NCI-H1092 treated with DMSO at 0.1 percent for 48 hours (cell line): ENCODE measurements at places on chromosomes 11 and 22.

GRCh38 chr11:105040703-105041102 is 4.4 kb downstream of the CARD16 start:
- DNase-seq = no peak

GRCh38 chr11:105701098-105701497 is 91.2 kb downstream of the GRIA4 start:
- DNase-seq = no peak

- peak; percentile 11 for DNase-seq
Measured at GRCh38 chr11:2700415-2701211, 819 bp upstream of the KCNQ1OT1 start.

DNA sequence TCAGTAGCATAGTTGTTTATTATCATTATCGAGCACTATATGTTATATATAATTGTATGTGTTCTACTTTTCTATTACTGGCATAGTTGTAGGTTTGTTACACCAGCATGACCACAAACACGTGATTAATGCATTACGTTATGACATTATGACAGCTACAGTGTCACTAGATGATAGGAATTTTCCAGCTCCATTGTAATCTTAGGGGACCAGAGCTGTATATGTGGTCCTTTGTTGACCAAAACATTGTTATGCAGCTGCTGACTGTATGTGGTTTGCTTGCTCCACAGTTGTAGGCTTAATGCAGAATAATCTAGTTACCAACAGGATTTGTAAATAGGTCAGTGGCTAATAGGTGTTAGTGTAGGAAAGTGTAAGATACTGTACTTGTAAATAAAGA is 66.1 kb downstream of the HSD17B12 start:
- no peak for DNase-seq

DNA sequence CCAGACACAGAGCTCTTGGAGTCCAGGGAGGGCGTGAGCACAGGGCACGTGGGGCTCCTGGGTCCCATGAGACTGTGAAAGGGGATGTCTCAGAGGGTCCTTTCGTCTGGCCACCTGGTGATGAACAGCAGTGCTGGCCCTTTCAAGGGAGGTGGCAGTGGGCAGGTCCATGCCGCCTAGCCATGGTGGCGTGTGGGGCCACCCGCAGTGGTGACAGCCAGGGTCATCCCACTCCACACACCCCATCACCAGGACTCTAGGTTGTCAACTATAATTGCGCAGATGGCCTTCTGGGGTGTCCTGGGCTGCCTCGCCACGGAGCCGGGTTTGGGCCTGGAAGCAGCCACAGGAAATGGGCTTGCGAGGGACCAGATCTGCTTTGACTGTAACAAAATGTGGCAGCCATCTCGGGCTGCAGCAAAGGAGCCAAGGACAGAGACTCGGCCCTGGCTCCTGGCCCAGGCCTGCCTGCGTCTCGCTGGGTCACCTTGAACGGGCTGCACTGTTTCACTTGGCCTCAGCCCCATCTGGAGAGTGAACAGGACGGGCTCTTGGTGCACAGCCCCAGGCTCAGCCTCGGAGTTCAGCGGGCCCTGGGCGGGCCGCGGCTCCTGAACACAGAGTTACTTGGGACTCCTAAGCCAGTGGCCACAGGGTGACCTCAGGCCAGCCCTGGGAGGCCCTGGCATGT is 1350.5 kb downstream of the BRD1 start:
- no peak for DNase-seq

DNA sequence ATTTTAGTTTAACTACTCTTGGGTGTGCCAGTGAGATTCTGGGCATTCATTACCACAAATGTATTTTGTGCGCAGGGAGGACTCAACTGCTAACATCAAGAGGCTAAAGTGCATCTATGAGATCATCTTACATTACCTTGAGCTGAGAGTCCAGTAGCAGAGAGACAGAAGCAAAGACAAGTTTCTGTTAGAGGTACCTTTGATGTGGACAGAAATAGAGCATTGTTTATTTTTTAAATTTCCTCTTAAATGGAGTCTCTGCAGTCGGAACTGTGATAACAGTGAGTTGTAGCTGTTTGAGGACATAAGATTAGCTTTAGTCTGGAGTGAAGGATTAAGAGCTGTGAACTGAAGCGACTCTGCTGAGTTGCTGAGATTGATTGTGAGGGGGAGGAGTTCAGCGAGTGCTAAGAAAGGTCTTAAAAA is 297.0 kb downstream of the CADM1 start:
- DNase-seq = no peak

DNA sequence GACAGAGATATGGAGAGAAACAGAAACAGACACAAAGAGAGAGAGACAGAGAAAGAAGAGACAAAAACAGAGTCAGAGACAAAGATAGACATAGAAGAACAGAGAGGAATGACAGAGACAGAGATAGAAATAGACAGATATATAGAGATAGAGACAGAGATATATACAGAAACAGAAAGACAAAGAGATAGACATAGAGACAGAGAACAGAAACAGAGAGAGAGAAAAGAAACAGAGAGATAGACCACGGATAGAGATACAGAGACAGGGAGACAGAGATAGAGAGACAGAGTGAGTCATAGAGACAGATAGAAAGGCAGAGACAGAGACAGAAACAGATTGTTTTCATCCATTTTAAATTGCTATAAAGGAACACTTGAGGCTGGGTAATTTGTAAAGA is 12.3 kb upstream of the MPEG1 start:
- DNase-seq = no peak

GRCh38 chr22:34973926-34974325 is 92.0 kb upstream of the ISX start:
- DNase-seq = no peak

- DNase-seq = no peak
Measured at GRCh38 chr11:113728814-113729213, 22.7 kb upstream of the TMPRSS5 start.

DNA sequence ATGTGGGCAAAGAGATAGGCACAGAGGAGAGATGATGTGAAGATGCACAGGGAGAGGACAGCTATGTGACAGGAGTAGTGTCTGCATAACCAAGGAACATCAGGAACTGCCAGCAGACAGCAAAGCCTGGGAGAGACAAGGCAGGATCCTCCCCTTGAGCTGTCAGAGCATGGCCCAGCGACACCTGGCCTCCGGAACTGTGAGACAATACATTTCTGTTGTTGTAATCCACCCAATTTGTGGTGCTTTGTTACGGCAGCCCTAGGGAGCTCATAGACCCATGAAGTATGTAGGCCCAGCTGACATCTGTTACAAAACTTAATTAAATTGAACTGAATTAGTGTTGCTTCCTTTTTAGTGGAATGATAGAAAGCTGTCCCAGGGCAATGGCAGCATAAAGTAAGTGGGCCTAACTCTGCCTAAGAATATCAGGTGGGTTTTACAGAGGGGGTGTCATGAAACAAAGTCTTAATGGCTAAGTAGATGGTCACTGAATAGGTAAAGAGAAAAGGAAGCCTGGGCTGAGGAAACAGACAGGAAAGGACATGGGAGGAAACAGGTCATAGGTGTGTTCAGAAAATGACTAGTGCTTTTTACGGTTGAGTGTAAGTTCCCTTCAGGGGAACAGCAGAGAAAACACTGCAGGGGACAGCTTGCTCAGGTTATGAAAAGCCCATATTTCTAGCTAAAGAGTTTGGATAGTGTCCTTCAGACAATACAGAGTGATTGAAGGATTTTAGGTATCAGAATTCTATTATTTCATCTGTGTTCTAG is 24.8 kb downstream of the RASSF10 start:
- DNase-seq = no peak

GRCh38 chr11:122246874-122247273 is 130.9 kb upstream of the BLID start:
- DNase-seq = no peak

DNA sequence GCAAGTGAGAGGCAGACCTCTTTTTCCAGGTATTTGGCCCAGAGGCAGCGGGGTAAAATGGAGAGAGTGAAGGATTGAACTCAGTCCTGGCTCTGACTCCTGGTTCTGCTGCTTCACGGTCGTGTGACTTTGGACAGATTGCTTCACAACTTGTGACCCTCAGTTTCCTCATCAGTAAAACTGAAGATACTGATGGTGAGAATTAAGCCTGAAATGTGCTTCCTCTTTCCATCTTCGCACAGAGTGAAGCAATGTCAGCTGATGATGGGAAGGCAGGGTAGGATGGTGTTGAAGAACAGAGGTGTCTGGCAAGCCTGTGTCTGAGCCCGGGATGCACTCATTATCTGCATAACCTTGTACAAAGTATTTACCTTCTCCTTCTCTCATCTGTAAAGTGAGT is 59.0 kb downstream of the UBASH3B start:
- no peak for DNase-seq

- DNase-seq = no peak
Measured at GRCh38 chr11:111718436-111718835, 47.8 kb downstream of the PPP2R1B start.

DNA sequence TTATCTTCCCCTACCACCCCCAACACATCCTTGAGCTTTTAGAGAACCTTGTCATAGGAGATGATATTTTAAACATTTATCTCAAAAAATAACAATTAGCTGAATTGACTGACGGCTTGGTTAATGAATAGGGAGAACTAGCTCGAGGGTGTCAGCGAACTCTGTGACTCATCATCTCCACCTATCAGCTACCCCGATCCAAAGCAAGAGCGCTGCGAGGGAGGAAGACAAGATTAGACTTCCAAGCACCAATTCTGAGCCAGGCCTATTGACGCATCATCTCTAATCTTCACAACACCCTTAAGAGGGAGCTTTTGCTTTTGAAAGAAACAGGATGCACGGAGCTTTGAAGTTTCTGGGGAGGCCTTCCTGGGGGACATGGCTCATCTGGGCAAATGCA is 51.0 kb upstream of the GALNT18 start:
- DNase-seq = no peak

DNA sequence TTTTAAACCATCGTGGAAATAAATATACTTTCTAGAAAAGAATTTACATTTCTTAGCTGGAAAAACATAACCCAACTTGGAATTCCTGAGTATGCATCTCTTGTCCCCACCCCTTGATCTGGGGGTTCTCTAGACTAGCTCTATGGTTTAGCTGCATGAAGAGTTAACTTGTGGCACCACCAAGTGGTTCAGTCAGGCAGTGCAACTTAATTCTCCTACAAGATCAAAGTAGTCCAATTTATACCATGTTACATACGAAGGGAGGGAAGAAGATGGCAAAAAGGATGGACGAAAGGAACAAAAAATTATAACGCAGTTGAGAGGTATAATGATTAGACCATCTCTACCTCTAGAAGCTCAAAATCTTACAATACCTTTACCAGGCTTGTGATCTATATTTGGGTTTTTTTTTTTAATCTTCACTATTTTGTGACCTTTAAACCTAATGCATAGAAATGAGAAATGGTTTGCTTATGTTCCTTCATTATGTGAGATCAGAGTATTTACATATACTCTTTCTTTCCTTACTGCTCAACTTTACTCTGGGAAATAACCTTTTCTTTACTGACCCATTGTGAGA is 28.5 kb upstream of the ALKBH3 start:
- peak; percentile 46 for DNase-seq

DNA sequence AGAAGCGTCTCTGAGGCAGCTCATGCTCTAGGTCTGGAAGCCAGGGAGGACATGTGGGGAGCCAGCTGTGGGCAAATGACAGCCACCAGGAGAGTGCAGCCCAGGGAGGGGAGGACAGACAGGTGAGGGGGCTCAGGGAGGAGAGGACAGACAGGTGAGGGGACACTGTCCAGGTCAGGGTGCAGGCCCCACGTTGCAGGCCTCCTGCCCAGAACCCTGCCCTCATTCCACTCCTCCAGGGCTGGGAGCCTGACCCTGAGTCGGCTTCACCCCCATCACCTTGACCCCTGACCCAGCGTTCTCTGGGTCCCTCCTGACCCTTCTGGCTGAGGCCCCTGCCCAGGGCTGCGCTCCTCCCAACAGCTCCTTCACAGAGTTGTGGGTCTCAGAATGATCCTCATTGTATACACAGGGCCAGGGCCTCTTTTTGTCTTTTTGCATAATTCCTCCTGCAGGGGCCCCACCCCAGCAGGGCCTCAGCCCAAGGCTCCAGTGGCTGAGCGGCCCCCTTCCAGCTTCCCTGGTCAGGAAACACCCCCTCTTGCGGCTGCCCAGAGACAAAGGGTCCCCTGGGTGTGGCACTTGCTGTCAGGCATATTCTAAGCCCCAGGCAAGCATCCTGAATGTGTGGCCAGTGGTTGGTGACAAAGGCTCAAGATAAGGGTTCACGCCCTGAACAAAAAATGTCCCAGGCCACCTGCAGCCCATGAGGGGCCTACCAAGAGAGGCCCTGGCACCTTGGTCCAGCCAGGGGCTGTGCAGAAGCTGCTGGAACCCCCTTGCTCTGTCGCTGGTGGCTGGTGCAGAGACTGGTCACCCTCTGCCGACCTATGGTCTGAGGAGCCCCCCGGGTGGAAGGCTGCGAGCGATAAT is 853.0 kb downstream of the BRD1 start:
- no peak for DNase-seq

DNA sequence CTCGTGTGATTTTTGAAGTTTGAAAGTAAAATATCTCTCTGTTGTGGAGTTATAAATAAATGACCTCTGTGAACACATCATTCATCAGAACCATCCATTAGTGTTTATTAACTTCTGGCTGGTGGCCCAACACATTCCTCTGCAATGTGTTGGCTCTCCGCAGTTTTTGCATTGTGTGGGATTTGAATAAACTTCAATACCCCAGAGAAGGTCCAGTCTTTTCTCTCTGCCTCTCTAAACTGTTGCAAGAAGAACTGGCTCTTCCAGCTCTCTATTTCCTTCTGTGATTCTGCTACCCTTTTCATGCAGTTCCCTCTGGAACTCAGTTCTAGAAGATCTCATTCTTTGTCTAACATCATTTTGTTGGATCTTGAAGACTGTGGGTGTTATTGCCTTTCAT is 125.0 kb upstream of the ARHGAP42 start:
- DNase-seq = no peak

DNA sequence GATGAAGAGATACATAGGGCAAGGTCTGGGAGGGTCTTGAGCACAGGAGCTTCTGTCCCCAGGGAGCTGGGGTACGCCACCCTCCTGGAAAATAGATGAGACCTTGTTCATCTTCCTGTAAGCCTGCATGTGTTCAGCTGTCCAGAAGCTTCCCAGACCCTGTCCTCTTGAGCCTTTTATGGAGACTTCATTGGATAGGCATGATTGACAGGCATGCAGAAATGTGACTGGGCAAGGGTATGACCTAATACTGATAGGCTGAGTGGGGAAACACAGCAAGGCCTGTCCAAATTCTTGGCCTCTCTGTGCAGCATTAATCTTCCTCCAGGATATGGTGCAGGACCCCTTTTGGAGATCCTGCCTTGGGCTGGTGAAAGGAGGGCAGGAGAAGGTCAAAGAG is 15.7 kb downstream of the ARCN1 start:
- DNase-seq = no peak
